K562 (cell line): ENCODE measurements at places on chromosomes 2 and 18. TPM values are rescaled to one million over a fixed set of nuclear protein-coding genes. Genes with fewer than 3 reads are reported as not detected.

The DCDC2C gene
- not detected in 2 replicates for total RNA-seq

- no peak for DNase-seq
Measured at GRCh38 chr2:159946326-159946999, 116.0 kb downstream of the PLA2R1 start.

The UGT1A10 gene
- not detected in 2 replicates for total RNA-seq

The MEIS1 gene
- total RNA-seq = 8.7 and 9.0 TPM in 2 replicates

GRCh38 chr18:25962176-25962575 is 128.2 kb downstream of the SS18 start:
- no peak for DNase-seq

- no peak for DNase-seq
Measured at GRCh38 chr2:26058390-26058789, 24.5 kb downstream of the RAB10 start.

GRCh38 chr2:47009253-47009767 is 93.7 kb upstream of the MCFD2 start:
- no peak for DNase-seq

GRCh38 chr2:174438146-174438886 is 42.8 kb downstream of the SCRN3 start:
- no peak for DNase-seq
